ENCODE measurements at places on chromosomes 1 and 21.

GRCh38 chr1:10575616-10576015, 100.9 kb downstream of the PEX14 start:
- DNase-seq: no peak

DNA sequence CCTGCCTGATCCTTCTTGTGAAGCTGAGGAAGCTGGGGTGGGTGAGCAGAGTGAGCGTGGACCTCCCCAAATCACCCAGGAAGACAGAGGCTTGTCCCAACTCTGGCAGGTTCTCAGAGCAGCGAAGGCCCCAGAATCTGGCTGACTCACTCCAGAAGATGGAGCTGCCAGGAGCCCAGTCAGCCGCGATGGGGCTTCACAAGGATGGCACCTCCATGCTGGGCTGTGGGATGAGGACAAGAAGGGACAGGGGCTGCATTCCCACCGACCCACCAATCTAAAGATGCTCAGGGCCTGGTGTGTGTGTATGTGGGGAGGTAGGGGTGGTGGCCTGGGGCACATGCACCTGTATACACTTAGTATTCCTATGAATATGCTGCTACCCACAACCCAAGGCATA, 52.9 kb downstream of the ATP1A1 start:
- DNase-seq: no peak

DNA sequence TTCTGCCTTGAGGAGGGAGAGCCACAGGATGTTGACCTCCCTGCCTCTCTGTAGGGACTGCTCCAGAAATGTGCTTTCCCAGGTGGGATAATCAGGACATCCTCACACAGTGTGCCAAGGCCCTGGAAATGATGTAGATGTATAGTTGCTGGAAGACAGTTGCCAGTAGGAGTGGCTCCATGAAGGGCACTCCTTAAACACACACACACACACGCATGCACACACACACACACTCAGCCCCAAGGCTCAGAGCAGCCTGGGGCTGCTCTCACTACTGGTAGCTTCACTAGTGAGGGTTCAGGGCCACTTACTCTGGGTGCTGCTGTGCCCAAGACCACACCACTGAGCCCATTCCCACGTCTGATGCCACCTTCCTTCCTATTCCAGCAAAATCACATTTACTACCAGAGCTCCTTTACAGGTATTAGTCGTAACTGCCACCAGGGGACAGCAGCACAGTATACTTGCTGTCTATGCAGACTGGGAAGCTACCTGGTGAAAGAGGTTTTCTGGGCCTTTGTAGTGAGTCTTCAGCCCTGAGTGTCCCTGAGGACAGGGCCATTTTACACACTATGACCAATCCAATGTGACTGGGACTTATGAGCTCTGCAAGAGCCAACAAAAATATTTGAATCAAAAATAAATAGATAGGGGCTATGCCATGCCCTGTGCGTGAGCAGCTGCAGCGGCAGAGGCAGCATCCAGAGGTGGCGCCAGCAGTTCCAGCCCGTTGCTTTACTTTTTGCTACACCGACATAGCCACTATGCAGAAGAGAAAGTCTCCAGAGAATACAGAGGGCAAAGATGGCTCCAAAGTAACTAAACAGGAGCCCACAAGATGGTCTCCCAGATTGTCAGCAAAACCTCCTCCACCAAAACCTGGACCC, 15.0 kb downstream of the CRNN start:
- DNase-seq: peak; percentile 9

DNA sequence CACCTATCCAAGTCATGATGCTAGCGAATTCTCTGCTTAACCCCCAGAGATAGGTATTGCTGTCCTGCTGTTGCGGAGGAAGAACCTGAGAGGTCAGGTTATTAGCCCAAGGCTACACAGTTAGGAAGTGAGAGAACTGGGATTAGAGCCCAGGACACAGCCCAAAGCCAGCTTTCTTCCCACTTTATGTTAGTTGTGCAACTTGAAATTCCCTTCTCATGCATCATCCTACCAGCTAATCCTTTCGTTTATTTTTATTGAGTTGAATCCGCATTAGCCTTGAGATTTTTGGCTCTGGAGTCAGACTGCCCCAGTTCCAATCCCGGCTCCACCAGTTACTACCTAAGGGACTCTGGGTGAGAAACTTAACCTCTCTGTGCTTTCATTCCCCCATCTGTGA, 65.4 kb downstream of the PLEKHA6 start:
- DNase-seq: no peak

GRCh38 chr1:95176861-95177260, 57.1 kb upstream of the RWDD3 start:
- no peak for DNase-seq

- no peak for DNase-seq
Observed at GRCh38 chr1:36794460-36794859, 239.9 kb downstream of the GRIK3 start.

DNA sequence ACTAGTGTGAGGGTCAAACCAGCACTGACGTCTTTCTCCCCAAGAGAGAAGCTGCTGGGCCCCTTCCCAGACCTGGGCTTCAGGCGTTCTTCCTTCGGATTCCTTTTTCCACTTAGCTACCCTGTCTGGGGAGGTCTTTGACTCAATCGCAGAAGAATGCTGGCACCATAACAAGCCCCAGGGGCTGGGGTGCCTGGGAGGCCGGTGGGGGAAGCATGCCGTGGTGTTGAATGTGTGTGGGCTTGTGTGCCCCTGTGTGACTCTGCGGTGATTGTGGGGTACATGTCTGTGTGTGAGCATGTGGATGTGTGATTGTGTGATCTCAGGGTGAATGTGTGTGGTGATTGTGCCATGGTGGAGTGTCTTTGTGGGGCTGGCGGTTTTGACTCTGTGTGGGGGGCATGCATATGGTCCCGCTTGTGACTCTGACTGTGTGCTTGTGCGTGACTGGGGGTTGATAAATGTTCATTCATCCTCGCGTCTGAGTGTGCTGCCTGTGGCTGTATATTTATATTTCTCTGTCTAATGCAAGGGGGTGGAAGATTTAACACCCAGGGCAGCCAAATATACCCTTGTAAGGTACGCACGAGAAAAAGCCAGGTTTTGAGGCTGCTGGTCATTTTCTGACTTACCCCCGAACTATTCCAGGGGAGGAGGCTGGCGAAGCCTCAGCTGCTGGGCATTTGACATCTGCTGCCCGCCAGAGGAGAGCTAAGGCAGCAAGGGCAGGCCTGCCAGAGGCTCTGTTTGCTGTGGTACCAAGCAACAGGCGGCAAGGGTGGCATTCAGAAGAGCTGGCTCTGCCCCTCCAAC, 1.1 kb upstream of the SYNC start:
- no peak for DNase-seq

DNA sequence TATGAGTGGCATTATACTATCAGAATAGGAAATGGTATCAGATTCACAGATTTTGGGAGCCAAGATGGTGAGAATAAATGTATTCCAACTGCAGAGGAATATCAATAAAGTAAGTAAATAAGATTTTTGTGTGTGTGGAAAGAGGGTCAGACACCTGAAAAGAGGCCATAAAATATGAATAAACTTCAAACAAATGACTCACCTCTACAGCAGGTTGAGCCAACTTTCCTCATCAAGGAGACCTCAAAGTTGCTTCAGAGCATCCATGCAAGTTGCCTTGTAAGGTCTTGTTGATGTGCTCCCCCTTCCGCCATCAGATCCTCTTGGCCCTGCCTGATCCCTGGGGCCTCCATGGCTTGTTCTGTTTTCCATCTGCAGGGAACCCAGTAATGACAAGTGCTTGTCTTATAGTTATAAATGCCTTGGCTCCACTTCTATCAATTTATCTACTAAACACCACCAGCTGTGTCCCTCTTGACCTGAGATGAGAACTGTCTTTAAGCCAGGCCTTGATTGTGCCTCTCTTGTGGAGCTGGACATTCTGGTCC, 775.6 kb downstream of the LTN1 start:
- DNase-seq: no peak

- no peak for DNase-seq
Observed at GRCh38 chr1:25343872-25344271, 5.7 kb downstream of the TMEM50A start.

DNA sequence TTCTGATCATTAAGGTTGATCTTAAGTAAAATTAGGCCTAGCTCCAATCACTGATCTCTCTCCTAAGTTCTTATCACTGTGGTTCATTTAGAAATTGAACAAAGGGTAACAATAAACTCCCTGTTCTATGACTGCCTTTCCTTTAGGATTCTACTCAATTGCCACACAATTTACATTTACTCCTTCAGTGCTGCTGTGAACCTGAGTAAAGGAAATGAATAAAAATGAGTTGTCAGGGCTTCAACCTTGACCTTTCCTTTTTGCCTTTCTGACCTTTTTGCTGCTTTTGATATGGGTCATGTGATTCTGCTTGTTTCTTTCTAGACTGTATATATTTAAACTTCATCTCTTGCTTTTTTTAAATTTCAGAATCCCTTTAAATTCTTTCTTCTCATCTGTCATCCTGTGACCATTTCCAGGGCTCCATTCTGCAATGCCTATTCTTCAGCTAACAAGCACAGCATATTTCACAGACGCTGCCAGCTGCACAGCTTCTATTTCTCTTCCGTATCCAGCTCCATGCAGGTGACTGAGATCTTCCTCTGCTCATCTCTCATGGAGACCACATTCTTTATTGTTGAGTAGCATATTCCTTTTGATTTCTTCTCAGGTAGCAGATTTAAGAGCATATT, 3.2 kb downstream of the LRRC8B start:
- DNase-seq: no peak

GRCh38 chr1:25700626-25701025, 84.0 kb downstream of the MAN1C1 start:
- no peak for DNase-seq

DNA sequence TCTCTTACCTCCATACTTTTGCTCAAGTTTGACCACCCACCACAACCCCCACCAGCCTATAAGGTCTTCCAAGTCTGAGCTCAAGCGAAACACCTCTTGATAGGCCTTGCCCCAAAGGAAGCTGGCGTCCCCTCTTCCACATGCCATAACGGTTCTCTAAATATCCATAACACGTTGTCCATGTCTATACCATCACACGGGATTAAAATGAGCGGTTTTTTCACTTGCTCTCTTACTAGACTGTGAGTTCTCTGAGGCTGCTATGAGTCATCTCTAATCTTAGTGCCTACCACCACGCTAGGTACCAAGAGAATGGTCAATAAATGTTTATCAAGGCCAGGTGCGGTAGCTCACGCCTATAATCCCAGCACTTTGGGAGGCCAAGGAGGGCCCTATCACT, 41.0 kb downstream of the WASF2 start:
- DNase-seq: no peak

DNA sequence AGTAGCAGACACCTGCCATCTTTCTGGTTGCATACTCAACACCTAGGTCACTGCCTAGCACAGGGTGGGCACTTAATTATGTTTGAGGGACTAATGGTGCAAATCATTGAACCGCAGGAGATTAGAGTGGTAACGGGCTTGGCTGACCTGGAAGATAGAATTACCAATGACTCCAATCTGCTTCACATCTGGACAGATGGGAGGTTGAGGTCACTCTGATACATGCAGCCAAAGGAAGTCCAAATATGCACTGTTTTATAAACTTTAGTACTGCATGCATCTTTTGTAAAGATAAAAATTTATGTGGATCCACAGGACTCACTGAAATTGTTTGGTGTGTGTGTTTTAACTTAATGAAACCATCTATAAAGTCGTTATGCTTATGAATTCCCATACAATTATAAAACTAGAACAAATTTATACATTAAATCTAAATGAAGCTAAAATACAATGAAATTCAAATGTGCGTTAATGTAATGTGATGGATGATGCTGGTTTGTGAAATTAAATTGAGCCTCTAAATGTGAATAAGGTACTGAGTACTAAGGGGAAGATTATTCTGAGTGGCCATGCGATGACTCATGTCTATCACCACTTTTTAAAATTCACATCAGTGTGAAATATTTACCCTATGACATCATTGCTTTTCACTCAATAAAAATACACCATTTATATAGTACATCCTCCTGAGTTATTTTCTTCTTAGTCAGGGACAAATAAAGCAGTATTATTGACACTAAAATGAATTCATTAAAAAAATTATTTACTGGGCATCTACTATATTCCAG, 224.7 kb upstream of the FAM78B start:
- DNase-seq: no peak

DNA sequence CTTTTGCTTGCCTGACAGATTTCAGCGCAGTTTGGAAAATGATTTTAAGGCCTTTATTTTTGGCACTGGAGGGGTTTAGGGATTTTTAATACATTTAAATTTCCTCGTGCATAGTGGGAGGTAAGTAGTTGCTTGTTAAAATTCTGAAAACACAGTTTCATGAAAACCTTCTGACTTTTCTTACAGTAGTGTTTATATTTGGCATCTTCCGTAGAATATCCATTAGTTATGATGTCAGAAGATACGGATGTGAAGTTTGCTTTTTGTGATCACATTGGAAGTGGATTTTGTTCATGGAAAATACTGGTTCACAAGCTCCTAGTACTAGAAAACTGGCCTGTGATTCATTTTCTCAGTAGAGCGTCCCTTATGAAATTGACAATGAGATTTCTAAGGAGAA, 1.3 kb downstream of the RABGAP1L start:
- no peak for DNase-seq

DNA sequence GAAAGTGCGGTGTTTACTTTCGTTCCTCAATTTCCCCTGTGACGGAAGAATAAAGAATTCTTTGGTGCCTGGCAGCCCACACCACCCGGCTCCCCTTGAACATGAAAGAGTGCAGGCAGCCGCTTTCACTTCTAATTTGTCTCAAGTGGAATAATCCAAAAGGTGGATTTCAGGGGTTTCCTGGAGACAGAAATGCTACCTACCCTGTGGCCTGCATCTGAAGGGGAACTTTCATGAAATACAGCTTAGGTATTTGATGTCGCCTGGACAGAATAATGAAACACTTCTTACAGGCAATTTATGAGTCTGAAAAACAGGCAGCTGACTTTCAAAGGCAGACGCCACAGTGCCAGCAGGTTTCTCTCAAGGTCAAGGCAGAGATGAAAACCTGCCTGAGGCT, 169.5 kb upstream of the USP24 start:
- DNase-seq: no peak

GRCh38 chr21:38221594-38221993, 35.2 kb upstream of the KCNJ15 start:
- DNase-seq: no peak

DNA sequence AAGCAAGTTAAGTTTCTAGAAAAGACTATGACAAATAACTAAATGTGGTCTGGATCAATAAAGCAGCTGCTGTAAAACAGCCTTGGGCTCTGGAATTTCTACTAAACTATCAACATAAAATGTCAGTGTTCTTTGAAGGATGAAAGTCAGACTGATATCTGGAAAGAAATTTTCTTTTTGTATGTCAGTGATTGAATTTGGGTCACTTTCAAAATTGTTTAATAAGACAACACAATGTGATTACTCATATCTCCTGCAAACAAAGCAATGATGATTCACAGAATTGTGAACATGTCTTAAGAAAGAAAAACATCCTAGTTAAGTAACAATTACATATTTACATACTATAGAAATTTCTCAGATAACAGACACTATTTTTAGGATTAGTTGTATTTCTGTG, 826.4 kb downstream of the PLA2G4A start:
- no peak for DNase-seq

DNA sequence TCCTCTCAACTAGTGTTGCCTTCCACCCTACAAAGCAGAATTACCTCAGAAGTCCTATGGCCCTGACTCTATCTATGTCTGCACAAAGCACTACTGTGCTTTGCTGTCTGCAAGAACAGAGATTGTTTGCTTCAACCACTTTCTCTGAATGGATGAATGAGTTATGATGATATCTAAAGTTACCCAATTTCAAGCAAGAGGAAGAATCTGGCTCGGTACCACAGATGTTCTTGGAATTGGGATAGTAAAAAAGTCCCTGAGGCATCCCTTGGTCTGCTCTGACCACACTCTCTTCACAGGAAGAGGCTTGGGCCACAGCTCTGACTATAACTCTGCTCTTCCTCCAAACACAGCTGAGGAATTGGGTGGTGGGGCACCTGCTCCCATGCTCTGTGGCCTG, 31.2 kb downstream of the MTARC1 start:
- no peak for DNase-seq

Measured in CD4-positive, alpha-beta T cell treated with Interleukin-6 at 100 ng/mL for 8 hours (primary cell).